HT-29 (cell line): ENCODE measurements at places on chromosomes 1 and 21. TPM values are rescaled to one million over a fixed set of nuclear protein-coding genes. Genes with fewer than 3 reads are reported as not detected.

Gene OR2T29
- total RNA-seq = not detected in 2 replicates

Gene RHD
- total RNA-seq = 0.66 TPM in 1 of 2 replicates, not detected in the other

Gene RAB42
- 0.81 and 0.97 TPM in 2 replicates for total RNA-seq

Gene GUCA2A
- total RNA-seq = 0.69 and 1.7 TPM in 2 replicates

Gene OR2G6
- total RNA-seq = not detected in 2 replicates

Gene MARK1
- not detected in 2 replicates for total RNA-seq

Gene GJA8
- not detected in 2 replicates for total RNA-seq

Gene UMODL1
- total RNA-seq = 0.08 TPM in 1 of 2 replicates, not detected in the other

Gene TMEM125
- 64.2 and 65.2 TPM in 2 replicates for total RNA-seq

Gene FMO5
- total RNA-seq = 1.4 TPM in 2 replicates
